ENCODE measurements at places on chromosomes 3 and 15. TPM values are rescaled to one million over a fixed set of nuclear protein-coding genes. Genes with fewer than 3 reads are reported as not detected.
A peak's percentile ranks its signal among the peaks of the same experiment; 100 is the strongest.

DNA sequence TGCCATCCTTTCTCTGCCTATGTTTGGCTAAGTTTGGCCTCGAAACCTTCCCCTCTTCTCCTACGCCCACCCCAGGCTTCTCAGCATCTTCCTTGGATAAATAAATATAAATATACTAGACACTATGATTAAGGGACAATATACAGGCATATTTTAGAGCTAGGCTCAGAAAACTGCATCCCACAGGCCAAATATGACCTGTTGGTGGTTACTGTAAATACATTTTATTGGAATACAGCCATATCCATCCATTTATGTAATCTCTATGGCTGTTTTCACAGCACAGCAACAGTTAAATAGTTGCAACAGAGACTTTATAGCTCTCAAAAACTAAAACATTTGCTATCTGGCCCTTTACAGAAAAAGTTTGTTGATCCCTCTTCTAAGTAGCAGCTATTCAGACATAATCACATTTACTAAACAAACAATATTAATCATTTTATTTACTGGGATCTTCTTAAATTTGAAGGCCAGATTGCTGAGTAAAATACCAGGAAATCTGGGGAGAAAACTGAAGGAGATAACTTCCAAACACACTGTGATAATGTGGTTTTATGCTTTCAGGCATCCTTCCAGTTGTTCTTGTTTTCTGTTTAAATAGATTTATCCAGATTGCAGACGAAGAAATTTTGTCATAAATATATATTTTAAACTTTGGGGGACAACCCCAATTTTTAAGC is 269.7 kb upstream of the THRB start:
- H3K4me1 ChIP-seq: no peaks in the 10 kb centered on the region
- H3K36me3 ChIP-seq: no peaks in the 10 kb centered on the region
- H3K4me3 ChIP-seq: no peak overlapping the region
- H3K27ac ChIP-seq: no peak overlapping the region

DNA sequence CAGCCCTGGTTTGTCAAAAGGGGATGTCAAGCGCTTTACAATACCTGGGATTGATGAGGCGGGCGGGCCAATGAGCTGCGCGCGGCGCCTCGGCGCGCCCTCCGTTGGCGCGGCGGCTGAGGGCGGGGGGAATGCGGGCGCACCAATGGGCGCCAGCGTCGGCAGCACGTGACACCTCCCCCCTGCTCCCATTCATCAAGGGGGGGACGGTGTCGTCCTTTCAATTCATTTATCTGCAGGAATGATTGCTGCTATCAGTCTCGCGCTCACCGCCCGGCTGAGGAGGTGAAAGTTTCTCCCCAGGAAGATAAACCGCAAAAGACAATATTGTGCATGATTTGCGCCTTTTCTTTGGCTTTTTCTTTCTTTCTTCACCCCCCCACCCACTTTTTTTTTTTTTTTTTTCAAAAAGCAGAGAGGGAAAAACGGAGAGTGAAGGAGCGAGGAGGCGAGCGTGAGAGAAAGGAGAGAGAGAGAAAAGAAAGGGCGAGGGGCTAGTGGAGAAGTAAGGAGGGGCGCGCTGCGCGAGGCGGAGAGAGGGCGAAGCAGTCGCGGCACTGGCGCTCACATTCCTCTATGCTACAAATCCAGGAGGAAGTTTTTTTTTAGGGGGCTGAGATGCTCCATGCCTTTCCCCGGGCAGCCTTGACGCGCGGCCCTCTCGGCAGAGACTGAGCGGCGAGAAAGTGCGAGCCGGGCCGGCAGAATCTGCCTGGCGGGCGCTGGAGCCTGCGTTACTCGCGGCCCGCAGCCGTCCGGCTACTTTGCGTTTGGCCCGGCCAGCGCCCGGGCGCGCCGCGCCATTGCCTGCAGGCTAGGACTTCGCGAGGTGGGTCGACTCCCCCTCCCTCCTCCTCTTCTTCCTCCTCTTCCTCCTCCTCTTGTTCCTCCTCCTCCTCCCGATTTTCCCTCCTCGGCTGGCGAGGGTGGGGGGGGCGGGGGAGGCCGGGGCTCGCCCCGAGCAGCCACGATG is at the start of gene ZIC1:
Gene ZIC1 (plus strand): TSS at position 223 of the 973 bp plus-strand sequence. CDS start 748 bp downstream, at position 971.
- H3K27me3 ChIP-seq: peaks cover 25% of the 10 kb centered on the region
- H3K36me3 ChIP-seq: no peaks in the 10 kb centered on the region
- H3K4me1 ChIP-seq: peaks cover 21% of the 10 kb centered on the region
- H3K4me3 ChIP-seq: no peak within 1 kb of the TSS
- H3K27ac ChIP-seq: no peak within 1 kb of the TSS
- no peak for DNase-seq

GRCh38 chr15:78263351-78263781 is 996 bp upstream of the DNAJA4 start:
- no peak overlapping the region for H3K27ac ChIP-seq
- no peaks in the 10 kb centered on the region for H3K36me3 ChIP-seq
- no peaks in the 10 kb centered on the region for H3K27me3 ChIP-seq
- H3K4me3 ChIP-seq: no peak overlapping the region
- peaks cover 10% of the 10 kb centered on the region for H3K4me1 ChIP-seq

DNA sequence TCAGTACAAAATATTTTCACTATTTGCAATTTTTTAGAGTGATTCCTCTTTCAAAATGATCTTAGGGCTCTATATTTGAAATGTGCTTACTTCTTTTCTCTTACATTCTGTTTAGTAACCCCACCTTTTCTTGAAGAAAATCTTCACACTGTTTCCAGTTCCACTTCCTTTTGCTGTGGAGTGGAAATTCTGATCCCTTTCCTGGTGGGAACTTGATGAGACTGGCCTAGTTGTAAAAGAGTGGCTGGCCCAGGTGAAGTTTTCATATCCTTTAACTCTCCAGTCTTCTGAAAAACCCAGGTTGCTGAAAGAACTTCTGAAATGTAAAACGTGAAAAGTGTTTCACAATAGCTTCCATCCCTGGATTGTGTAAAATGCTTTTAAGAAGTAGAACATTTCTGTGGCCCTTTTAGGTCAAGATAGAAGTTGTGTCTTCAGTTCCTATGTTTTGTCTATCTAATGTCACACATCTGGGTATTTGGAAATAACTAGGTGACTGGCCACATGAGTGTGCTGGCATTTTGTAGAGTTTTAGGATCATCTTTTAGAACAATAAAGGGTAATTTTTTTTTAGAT is 84.8 kb upstream of the LRIG1 start:
- DNase-seq: no peak
- no peaks in the 10 kb centered on the region for H3K4me1 ChIP-seq
- no peaks in the 10 kb centered on the region for H3K27me3 ChIP-seq
- no peaks in the 10 kb centered on the region for H3K36me3 ChIP-seq
- H3K4me3 ChIP-seq: no peak overlapping the region

DNA sequence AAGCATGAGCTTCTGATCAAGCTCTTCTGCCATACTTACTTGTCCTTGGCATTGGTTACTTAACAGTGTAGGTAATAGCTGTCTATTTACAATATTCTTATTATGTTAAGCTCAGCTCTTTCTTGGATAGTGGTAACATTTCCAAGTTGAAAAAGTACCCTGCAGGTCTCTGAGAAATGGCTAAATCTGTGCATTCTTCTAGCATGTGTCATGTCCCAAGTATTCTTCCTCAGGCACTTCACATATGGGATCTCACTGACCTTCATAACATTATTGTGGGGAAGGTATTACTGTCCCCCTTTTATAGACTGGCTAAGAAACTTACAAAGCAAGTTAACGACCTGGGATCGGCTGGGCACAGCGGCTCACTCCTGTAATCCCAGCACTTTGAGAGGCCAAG is 236.1 kb downstream of the RORA start:
- no peaks in the 10 kb centered on the region for H3K27me3 ChIP-seq
- H3K4me1 ChIP-seq: peaks cover 3% of the 10 kb centered on the region
- no peak for DNase-seq
- H3K27ac ChIP-seq: no peak overlapping the region

- H3K27ac ChIP-seq: no peak overlapping the region
- H3K36me3 ChIP-seq: no peaks in the 10 kb centered on the region
- H3K4me1 ChIP-seq: no peaks in the 10 kb centered on the region
- no peaks in the 10 kb centered on the region for H3K27me3 ChIP-seq
- H3K4me3 ChIP-seq: no peak overlapping the region
Observed at GRCh38 chr15:93469994-93470393, 381.0 kb upstream of the RGMA start.

GRCh38 chr3:57978316-57978715 is 29.9 kb upstream of the FLNB start:
- H3K4me3 ChIP-seq: no peak overlapping the region
- H3K4me1 ChIP-seq: peaks cover 22% of the 10 kb centered on the region
- no peaks in the 10 kb centered on the region for H3K27me3 ChIP-seq
- no peaks in the 10 kb centered on the region for H3K36me3 ChIP-seq
- no peak for DNase-seq

DNA sequence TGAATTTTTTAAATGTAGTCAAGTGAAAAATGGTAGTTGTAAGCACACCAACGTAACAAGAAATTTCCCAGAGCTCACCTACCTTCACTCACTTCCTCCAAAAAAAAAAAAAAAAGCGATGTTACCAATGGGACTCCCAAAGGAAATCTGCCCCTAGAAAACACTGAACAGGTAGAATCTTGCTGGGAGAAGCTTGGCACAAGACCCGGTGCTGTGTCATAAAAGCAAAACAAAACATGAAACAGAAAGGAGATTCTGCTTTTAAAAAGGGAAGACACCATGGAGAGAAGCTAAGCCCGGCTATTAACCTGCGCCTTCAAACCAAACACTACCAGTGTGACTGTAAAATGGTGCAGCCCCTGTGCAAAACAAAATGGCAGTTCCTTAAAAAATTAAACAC is 40.5 kb downstream of the PGPEP1L start:
- no peak overlapping the region for H3K27ac ChIP-seq
- H3K36me3 ChIP-seq: peaks cover 7% of the 10 kb centered on the region
- DNase-seq: no peak
- no peaks in the 10 kb centered on the region for H3K27me3 ChIP-seq
- no peak overlapping the region for H3K4me3 ChIP-seq

DNA sequence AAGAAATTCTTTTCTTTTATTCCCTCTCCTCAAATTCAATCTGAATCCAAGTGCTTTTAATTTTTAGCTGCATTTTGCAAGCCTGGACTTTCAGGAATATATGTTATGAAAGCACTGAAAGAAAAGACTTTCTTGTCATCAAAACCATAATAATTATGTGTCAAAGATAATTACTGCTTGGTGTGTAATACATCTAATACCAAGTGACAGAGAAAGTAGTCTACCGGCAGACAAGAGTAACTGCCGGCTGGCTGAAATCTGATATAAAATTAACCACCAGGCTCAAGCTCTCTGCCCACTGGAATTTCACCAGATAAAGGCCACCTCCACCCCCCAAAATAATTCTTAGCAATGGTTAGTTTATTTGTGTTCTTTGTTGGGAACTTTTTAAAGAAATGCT is 220.9 kb upstream of the CDIN1 start:
- no peaks in the 10 kb centered on the region for H3K36me3 ChIP-seq
- no peak overlapping the region for H3K4me3 ChIP-seq
- H3K27ac ChIP-seq: no peak overlapping the region
- H3K27me3 ChIP-seq: no peaks in the 10 kb centered on the region
- no peaks in the 10 kb centered on the region for H3K4me1 ChIP-seq
- no peak for DNase-seq

DNA sequence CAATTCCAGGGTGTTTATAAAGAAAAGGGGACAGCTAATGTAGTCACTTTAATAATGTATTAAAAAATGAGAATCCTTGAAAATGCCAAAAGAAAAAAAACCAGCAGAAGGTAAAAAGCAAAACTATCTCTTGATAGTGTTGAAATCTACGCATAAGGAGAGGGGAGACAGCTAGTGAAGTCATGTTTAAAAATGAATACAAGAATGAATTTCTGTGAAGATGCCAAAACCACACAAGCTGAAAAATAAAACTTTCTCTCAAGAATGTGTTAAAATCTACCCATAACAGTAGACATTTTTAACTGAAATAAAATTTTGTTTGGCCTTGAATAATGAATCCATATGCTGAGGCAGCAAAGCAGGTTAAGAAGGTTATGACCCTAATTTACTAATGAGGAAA is 42.2 kb upstream of the TMEM108 start:
- no peaks in the 10 kb centered on the region for H3K36me3 ChIP-seq
- H3K4me3 ChIP-seq: no peak overlapping the region
- H3K27ac ChIP-seq: no peak overlapping the region
- no peaks in the 10 kb centered on the region for H3K4me1 ChIP-seq
- DNase-seq: no peak

DNA sequence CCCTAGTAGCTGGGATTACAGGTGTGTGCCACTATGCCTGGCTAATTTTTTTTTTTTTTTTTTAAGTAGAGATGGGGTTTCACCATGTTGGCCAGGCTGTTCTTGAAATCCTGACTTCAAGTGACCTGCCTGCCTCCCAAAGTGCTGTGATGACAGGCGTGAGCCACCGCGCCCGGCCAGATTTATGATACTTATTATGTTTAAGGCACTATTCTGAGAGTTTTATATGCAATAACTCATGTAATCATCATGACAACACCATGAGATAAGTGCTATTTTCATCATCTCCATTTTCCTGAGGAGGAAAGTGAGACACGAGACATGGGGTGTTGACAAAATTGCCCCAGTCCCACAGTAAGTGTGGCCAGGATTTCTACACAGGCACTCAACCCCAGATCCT is 366.4 kb upstream of the TRIM42 start:
- no peak for DNase-seq
- no peak overlapping the region for H3K4me3 ChIP-seq
- H3K27me3 ChIP-seq: no peaks in the 10 kb centered on the region
- no peaks in the 10 kb centered on the region for H3K4me1 ChIP-seq

GRCh38 chr3:184380185-184380626 is 352 bp downstream of the CHRD start:
- peaks cover 5% of the 10 kb centered on the region for H3K27me3 ChIP-seq
- peaks cover 21% of the 10 kb centered on the region for H3K4me1 ChIP-seq
- DNase-seq: peak; percentile 92
- peak overlapping the region; percentile 54 for H3K4me3 ChIP-seq

- H3K4me3 ChIP-seq: no peak overlapping the region
- no peaks in the 10 kb centered on the region for H3K36me3 ChIP-seq
- no peak for DNase-seq
- peak overlapping the region; percentile 67 for H3K27ac ChIP-seq
Observed at GRCh38 chr3:112555535-112556170, 6.1 kb downstream of the ATG3 start.

- no peak overlapping the region for H3K4me3 ChIP-seq
- H3K36me3 ChIP-seq: no peaks in the 10 kb centered on the region
- DNase-seq: no peak
- peaks cover 39% of the 10 kb centered on the region for H3K4me1 ChIP-seq
- no peak overlapping the region for H3K27ac ChIP-seq
- no peaks in the 10 kb centered on the region for H3K27me3 ChIP-seq
Observed at GRCh38 chr15:73921254-73921925, 4.9 kb upstream of the LOXL1 start.

DNA sequence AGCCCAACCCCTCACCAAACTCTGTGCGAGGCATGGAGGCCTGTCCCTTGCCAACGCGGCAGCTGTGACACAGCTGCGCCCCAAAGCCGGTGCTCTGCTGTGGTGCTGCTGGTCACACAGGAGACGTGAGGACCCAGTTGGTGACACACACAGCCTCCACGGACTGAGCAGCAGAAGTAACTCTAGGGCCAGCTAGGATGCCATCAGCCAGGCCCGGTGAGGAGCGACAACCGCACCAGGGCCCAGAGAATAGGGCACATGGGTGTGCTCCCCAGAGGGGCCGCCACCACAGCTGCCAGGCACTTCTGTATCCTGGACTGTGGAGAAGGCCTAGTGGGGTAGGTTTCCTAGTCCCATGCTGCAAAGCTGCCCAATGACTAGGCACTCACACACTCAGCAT is 10.7 kb downstream of the ZXDC start:
- no peaks in the 10 kb centered on the region for H3K27me3 ChIP-seq
- H3K36me3 ChIP-seq: peaks cover 85% of the 10 kb centered on the region
- no peak for DNase-seq
- H3K4me1 ChIP-seq: peaks cover 46% of the 10 kb centered on the region
- no peak overlapping the region for H3K27ac ChIP-seq

The KNSTRN gene
- 14.7 TPM for total RNA-seq

The GP9 gene
- total RNA-seq: 4.3 TPM

The FSIP1 gene
- 3.2 TPM for total RNA-seq

The CEMIP gene
- 5.1 TPM for total RNA-seq

The ATP13A5 gene
- total RNA-seq: 2.1 TPM

The ATP2B2 gene
- not detected for total RNA-seq

The APEH gene
- 96.1 TPM for total RNA-seq

Data from upper lobe of left lung (tissue), 6 donors.